ENCODE measurements at places on chromosomes 12 and 14.

DNA sequence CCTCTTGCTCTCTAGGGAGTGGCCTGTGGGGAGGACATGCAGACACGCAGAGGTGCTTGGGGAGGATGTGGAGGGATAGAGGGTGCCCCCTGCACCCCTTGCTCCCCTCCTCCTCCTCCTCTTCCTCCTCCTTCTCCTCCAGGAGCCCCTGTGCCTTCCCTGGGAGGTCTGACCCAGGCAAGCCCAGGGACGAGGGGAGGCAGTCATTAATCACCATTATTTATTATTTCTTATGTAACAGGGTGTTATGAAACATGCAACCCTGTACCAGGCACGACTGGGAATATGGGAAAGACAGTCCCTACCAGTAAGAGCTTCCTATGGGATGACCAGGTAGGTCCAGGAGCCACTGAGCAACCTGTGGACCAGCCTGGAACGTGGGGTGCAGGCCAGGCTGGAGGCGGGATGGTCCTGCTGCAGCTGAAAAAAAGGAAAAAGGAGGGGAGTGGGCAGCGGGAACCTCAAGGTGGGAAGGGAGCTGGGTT is 22.5 kb upstream of the PGF start:
- DNase-seq: no peak

- DNase-seq: no peak
These were observed 1446.2 kb downstream of the LRFN5 start for GRCh38 chr14:43052897-43053296.

DNA sequence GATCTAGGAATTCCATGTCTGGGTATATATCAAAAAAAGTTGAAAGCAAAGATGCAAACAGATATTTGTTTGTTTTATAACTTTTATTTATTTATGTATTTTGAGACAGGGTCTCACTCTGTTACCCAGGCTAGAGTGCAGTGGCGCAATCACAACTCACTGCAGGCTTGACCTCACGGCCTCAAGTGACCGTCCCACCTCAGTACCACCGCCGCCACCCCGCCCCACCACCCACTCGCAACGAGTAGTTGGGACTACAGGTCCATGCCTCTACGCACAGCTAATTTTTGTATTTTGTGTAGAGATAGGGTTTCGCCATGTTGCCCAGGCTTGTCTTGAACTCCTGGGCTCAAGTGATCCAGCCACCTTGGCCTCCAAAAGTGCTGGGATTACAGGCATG is 66.5 kb upstream of the KTN1 start:
- no peak for DNase-seq

DNA sequence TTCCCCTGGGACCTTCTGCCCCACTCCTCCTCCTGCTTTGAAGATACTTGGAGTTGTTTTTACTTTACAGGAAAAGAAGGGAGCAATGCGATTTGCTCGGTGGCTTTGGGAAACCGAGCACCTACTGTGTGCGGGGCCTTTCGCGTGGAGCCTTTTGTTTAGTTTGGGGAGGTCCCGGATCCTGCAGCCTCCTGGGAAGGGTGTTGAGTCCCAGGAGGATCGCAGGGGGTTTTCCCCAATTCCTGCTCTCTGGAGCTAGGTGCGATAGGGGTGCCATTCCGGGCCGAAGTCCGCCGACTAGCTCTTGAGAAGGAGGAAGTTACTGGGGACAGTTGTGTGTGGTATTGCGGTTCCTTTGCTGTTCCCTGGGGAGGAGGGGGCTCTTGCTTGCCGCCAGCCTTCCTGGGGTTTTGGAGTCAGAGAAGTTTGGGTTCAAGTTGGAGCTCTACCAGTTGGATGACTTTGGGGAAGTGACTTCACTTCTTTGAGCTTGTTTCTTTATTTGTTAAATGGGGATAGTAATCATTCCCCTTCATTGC is 1.1 kb downstream of the BRI3BP start:
- peak; percentile 91 for DNase-seq

DNA sequence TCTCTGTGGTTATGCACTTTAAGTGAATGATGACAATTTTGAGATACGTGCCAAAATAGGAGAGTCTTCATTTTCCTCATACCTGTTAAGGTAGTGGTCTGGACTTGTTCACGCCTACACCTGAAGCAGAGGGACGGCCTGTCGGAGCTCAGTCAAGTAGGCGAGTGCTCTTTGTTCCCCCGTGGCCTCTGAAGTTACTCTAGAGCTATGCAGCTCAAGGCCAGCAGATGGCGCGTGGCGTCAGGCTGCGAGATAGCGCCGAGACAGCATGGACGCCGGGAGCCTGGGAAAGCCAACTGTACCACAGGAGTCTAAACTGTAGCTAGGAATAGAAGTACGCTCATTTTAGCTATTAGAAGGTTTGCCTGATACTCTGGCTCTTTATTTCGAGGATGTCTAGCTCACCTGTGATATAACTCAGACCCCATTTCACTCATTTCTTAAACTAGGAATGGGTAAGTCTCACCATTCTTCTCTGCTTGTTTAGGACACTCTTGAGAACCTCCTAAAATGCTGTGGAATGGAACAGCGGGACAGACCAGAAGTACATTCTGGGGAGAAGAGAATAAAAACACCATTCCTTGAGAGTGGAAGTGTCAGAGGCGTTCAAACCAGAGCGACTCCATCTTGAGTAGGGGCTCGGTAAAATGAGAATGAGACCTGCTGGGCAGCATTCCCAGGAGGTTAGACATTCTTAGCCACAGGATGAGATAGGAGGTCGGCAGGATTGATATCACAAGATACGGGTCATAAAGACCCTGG is 267.4 kb upstream of the HMGA2 start:
- peak; percentile 55 for DNase-seq

- DNase-seq: no peak
These were observed 41.5 kb upstream of the DYNC1H1 start for GRCh38 chr14:101922866-101923265.
